ENCODE measurements at places on chromosomes 4 and X.

GRCh38 chr4:138894709-138895108 is 120.9 kb upstream of the NOCT start:
- DNase-seq = no peak

DNA sequence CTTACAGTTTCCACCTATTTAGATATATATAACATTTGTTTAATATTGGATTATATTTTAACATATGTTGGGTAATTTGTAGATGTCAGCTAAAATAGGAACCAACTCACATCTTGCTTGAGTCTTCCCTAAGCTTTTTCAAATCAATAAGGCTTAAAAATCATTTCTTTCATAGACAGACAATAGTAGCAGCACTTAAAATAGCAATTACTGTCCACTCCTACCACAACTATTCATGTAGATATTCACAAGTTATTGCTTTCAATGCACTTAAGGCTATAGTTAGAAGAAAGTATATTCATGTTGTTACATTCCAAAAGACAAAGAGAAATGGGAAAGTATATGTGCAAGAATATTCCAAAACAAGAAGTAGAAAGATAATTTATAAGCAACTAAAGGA is 71.2 kb downstream of the YIPF7 start:
- DNase-seq = no peak

GRCh38 chr4:87038837-87039615 is 104.2 kb downstream of the AFF1 start:
- no peak for DNase-seq

GRCh38 chr4:67988991-67989390 is 25.7 kb upstream of the TMPRSS11A start:
- DNase-seq = no peak

DNA sequence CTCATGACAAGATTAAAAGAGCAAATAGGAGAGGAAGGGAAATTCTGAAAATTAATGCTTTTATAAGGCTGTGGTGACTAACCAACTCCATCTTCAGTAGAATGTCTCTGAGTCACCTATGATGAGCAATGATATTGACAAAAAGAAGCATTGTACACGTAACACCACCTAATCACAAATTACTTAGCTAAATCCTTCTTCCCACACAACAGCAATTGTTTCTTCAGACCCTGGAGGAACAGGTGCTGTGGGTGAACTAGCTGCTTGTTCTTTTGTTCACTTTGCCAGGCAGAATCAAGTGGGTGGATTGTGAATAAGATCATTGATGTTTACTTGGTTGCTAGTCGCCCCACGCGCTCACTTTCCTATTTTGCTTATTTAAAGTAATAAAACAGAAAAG is 315.5 kb downstream of the CAMK2D start:
- no peak for DNase-seq

DNA sequence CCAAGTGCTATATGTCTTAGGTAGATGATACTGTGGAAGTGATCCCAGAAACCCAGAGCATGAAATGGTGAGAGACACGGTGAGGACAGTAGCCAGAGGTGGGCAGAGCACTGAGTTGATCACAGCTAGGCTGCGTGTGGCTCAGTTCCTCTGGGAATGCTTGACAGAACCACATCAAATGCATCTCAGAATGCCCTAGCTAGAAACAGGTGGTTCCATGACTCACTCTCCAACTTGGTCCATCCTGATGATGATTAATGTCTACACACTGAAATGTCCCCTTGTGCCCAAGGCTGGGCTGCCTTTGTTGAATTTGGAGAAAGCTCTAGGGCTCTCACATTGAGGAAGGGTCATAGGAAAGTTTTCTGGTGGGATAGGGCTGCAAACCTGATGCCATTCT is 113.6 kb downstream of the ZNF518B start:
- no peak for DNase-seq

DNA sequence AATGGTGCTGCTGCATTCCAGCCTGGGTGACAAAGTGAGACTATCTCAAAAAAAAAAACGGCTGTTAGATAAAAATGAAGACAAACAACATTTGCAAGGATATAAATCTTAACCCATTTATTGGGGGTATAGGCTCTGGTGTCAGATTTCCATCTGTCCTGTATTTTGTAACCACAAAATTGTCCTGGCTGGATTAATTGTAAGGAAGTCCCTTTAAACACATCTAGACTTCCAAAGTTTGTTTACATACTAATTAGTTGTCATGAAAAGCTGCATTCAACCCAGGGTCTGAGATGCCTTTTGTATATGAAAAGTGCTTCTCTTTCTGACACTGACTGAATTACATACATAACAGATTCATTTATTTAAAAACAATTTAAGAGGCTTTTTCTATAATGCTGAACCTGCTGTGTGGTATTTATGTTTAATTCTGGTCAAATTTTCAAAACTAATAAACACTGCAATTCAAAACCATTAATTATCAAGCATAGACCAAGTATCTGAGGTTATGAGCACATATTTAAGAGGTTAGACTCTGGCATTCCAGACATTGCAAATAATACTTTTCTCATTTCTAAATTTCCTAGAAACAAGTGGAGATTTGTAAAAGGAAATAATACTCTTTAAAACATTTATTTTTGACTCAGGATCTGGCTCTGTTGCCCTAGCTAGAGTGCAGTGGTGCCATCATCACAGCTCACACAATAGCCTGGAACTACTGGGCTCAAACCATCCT is 17.5 kb upstream of the UGDH start:
- DNase-seq = no peak

GRCh38 chr4:7624396-7624980 is 189.8 kb upstream of the PSAPL1 start:
- DNase-seq = no peak

GRCh38 chr4:34861666-34862065 is 1382.6 kb downstream of the ARAP2 start:
- no peak for DNase-seq

All from right kidney (tissue), 9 donors.